ENCODE measurements at places on chromosomes 12 and 14. TPM values are rescaled to one million over a fixed set of nuclear protein-coding genes. Genes with fewer than 3 reads are reported as not detected.

PPP4R4 gene
- total RNA-seq: 1.2 TPM

DNA sequence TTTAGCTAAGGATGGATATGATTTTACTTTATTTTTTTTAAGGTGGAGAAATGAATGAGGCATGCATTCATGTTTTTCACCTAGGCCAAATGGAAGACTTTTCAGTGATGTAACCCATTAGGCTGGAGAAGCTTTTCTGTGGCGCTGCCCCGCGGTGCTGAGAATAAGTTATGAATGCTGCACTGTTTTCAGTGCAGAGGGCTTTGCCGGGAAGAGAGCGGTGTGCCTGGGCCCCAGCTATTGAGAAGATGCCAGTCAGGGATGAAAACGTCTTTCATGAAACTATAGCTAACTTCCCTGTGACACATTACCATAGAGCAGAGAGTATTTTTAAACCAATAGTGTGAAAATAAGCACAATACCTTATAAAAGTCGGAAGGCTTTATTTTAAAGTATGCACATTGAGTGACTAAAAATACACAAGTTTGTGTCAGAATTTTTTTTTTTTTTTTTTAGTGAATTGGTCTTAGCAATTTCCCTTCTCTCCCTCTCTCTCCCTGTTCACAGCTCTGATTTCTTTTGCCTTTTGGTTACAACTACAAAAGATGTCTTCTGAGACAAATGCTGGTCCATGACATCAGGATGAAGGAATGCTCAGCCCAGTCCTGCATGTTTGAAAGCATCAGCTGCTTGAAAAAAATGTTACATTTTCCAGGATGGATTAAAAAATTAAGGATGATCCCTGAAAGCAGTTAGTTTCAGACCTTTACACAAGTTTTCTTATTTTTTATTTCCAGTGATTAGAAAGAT is 48.3 kb downstream of the NPAS3 start:
- no peak for DNase-seq

DNA sequence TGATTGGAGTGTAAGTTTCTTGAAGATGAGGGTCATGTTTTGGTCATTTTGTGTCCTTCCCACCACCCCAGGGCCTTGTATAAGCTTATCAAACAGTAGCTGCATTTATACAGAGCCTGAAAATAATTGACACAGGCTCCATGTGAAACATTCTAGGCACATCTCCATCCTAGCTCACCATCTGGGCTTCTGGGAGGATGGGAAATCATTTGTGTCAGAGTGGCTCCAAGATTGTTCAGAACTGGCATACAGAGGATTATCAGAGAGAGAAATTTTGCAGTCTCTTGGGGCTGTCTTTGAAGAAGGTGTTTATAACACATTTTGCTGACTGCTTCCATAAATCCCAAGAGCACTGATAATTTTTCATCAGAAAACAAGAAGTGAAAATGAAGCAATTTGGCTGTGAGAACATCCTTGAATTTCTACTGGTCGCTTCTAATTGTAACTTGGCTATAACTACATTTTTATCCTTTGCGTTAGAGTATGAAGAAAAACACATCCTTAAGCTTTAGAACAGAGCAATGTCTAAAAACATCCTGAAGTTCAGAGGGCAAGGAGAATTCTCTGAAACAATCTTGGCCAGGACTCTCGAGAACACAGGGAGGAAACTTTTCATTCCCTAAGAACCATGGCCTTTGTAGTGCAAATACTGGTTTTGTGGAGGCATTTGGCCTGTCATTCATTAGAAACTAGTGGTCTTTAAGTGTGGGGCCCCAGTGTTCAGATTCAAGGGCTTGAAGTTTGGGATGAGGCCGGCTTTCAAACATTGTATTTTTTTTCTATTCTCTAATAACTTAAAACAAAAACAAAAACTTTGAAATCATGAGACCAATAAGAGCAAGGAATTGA is 151.1 kb downstream of the DACT1 start:
- no peak for DNase-seq

DNA sequence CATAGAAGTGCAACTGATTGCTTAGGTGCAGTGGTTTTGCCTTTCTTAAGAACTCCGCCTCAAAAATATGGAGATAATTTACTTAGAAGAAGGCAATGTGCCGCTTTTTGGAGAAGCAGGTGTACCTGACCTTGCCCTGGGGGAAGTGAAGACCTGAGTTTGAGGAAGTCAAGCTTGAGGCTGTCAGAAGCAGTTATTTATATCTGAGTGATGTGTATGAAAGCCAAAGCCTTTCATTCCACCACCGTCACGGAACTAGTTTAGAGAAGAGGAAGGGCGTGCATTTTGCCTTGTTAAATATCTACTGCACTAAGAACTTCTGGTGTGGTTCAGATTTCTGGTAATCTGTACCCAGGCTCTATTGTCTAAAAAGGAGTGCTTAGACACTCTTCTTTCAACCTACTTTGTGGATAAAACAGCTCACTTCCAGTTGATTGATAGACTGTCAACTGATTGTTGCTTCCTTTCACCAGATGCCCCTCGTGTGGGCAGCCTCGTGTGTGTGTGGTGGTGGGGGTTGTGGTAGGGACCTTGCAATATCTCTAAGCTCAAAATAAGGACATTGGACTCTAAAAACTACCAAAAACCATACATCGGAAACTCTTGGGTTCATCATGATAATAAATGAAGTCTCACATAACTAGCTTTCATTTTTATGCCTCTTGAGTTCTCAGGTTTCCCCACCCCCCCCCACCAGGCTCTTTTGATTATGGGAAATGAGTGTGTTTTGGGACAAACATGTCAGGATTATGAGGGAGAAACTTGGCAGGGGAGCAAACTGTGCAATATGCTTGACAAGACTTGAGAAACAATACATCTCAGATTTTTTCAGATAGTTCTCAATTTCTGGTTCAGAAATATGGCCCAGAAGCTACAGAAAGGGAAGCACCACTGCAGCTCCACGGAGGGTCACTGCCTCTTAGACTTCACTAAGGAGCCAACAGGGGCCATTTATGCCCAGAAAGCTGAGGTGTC is 78.6 kb downstream of the ARF6 start:
- DNase-seq: peak; percentile 90

CBLN3 gene
- 2.9 TPM for total RNA-seq

ZC2HC1C gene
- 0.45 TPM for total RNA-seq

DNA sequence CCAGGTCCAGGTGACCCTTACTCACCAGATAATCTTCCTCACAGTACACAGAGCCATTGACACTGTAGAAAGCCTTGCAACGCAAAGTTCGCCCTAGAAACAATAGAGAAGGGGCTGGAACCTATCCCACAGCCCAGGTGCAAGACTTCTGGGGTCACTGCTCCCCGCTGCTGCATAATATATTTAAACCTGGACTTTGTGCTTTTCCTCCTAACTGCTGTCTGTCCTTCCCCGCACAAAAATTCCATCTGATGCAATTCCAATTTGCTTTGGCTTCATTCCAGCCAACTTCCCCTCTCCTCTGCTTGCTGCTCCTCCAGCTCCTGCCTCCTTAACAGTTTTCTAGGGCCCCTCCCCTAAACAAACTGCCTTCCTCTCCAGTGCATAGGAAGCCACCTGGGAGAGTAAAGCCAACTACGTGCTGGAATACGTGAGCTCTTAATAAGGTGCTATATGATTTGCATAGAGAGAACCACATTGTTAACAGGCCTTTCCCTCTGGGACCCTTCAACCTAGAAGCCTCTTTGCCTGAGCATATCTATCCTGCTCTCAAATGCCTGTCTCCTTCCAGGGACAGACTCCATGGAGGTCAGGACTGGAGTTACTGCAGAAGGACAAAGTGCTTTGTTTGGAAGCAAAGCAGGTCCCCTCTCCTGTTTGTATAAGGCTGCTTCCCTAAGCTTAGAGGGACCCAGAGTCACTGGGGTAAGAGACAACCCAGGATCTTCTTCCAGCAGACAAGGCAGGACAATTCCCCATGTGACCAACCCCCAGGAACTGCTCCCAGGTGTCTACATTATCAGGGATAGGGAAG is 5.5 kb downstream of the AJUBA start:
- no peak for DNase-seq

PHLDA1 gene
- total RNA-seq: 33.9 TPM

GRCh38 chr12:116959845-116960514 is 49.2 kb downstream of the FBXW8 start:
- peak; percentile 78 for DNase-seq

DNA sequence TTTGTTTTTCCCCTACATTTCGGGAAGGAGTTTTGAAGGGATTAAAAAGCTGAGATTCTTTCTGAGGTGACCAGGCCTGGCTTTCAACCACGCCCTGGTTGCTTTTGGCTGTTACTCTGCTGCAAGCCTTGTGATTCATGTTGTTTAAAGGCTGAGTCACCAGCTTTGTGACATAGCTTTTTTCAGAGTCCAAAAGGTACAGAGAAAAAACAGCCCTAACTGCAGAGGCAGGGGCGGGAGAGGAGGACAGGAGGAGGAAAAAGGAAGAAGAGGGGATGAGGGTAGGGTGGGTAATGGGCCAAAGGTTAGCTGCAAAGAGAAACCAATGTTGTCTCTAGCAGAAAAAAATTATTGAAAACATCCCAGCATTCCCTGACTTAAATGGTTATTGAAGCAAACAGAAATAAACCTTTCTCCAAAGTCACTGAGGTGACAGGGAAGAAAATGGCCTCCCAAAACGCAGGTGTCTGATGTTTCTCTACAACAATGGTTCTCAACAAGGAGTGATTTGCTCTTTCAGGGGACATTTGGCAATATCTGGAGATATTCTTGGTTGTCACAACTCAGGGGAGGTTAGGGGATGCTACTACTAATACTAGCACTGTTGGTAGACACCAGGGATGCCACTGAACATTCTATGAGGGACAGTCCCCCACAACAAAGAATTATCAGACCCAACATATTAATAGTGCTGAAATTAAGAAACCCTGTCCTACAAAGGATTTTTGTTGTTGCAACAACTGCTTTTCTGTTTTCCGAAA is 2.1 kb upstream of the UBC start:
- DNase-seq: peak; percentile 70

- no peak for DNase-seq
Observed at GRCh38 chr12:128753438-128753837, 70.3 kb downstream of the SLC15A4 start.

DNA sequence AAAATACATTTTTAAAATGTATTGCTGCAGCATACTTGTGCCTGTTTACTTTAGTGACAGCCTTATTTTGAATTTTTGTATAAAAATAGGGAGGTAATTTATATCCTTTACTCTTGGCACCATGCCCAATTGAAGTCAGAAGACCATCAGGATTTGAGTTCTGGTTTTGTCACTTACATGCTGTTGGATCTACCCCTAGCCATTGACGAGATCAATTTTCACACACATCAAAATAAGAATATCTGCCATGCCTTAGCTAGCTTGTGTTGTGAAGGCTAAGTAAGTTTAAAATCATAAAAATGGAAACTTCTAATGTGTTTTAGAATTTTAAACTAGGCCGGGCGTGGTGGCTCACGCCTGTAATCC is 381.8 kb downstream of the KCNH5 start:
- no peak for DNase-seq

DNA sequence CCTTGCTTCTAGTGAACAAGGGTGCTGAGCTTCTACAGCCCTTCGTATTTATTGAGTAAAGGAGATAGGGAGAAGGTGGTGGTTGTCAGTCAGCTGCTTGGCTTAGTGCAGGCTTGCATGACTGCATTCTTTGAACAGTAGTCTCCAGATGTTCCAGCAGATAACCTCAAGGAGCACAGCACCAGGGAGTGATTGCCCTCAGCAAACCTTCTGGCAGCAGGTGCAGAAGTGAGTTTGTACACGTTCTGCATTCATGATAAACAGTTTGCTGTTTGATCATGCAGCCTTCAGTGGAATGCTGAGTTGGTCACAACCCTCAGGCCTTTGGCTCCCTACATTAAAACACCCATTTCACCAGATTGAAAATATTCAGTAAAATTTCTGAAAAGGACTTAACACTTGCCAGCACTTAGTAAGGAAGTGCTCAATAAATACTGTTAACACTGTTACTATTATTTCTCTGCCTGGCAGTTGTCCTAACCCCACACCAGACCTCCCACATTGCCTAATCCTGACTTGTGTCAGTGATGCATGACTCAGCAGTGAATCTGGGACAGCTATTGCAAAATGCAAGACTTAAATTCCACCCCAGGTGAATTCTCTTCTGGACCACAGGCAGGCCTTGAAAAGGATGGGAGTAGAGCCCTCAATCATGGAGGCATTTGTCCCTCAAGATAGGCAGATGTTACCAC is 18.9 kb upstream of the CARMIL3 start:
- no peak for DNase-seq

DNA sequence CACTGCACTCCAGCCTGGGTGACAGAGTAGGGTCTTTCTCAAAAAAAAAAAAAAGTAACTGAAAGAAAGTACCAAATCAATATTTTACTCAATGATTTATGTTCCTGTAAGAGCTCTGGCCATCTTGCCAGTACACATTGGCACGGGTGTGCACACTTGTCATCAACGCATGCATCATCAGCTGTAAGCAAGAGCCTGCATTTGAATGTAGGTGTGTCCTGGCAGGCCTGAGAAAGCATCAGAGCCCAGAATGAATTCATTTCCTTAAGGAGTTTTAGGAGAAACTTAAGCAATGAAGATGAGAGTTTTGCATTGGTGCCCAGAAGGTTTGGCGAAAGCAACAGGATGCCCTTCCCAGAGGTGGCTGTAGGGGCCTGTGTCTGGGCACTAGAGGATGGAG is 88.5 kb upstream of the FZD10 start:
- no peak for DNase-seq

DNA sequence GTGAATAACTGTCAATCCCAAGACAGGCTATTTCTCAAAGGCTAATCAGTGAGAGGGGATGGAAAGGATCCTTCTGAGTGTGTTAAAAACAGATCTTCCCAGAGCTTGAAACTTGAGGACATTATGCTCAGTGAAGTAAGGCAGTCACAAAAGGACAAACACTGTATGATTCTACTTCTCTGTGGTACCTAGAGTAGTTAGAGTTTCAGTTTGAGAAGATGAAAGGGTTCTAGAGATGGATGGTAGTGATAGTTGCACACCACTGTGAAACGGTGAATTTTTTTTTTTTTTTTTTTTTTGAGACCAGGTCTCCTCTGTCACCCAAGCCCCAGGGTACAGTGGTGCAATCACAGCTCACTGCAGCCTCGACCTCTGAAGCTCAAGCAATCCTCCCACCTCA is 133.8 kb downstream of the SAMD4A start:
- no peak for DNase-seq

DNA sequence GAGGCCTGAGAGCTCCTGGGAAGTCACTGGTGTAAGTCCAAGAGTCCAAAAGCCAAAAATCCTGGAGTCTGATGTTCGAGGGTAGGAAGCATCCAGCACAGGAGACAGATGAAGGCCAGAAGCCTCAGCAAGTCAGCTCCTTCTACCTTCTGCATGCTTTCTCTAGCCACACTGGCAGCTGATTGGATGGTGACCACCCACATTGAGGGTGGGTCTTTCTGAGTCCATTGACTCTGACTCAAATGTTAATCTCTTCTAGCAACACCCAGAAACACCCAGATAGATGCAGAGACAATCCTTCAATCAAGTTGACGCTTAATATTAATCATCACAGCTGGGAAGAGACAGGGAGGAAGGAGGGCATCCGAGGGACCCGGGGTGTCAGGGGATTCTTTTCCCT is 305.8 kb downstream of the AACS start:
- DNase-seq: no peak

AQP6 gene
- not detected for total RNA-seq

GRIN2B gene
- total RNA-seq: not detected

UBR7 gene
- 39.7 TPM for total RNA-seq

Measured in activated CD8-positive, alpha-beta T cell treated with anti-CD3 and anti-CD28 coated beads for 36 hours (primary cell).